ENCODE measurements at places on chromosomes 5 and 9. TPM values are rescaled to one million over a fixed set of nuclear protein-coding genes. Genes with fewer than 3 reads are reported as not detected.

The RANBP3L gene
- total RNA-seq: not detected

DNA sequence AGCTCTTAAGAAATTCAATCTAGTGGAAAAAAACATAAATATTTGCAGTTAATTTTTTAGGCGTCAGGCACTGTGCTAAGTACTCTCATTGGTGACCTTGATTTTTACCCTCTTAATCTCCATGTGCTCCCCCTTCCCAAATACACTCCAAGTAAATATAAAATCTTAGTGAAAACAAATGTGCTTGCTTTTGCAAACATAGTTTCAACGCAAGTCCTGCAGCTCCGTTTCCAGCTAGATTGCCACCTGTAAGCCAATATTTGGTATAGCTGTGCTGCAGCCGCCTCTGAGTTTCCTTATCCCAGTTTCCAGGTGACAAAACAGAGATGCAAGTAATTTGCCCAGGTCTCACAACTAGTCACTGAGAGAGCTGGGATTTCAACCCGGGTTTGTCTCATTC, 1.9 kb upstream of the MTMR12 start:
- H3K36me3 ChIP-seq: no peaks in the 10 kb centered on the region
- H3K4me1 ChIP-seq: peaks cover 31% of the 10 kb centered on the region
- H3K27ac ChIP-seq: no peak overlapping the region

DNA sequence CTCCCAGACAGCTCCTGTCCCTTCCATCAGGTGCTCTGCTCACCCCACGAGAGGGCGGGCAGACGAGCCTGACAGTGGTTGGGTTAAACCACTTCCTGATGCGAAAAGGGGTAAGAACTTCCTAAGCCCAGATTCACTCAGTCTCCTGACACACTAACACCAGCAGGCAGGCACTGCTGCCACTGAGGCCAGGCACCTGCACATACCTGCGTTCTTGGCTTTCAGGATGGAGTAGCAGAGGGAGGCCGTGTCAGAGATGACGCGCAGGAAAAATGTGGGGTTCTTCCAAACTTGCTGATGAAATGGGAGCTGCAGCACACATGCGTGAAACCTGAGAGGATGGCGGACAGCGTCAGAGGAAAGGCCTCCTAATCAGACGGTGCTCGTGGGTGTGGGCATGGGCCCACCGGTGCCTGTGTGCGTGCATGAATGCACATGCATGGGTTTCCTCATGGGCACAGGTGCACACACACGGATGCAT, 29.9 kb downstream of the SLC6A18 start:
- H3K27ac ChIP-seq: no peak overlapping the region
- H3K36me3 ChIP-seq: no peaks in the 10 kb centered on the region
- peaks cover 23% of the 10 kb centered on the region for H3K4me1 ChIP-seq
- no peaks in the 10 kb centered on the region for H3K27me3 ChIP-seq
- peak; percentile 51 for DNase-seq

The SPINK7 gene
- not detected for total RNA-seq

- no peak for DNase-seq
- H3K36me3 ChIP-seq: no peaks in the 10 kb centered on the region
- no peak overlapping the region for H3K4me3 ChIP-seq
- H3K27ac ChIP-seq: no peak overlapping the region
- no peaks in the 10 kb centered on the region for H3K27me3 ChIP-seq
- H3K4me1 ChIP-seq: no peaks in the 10 kb centered on the region
Measured at GRCh38 chr5:152990649-152991048, 499.8 kb upstream of the GRIA1 start.

DNA sequence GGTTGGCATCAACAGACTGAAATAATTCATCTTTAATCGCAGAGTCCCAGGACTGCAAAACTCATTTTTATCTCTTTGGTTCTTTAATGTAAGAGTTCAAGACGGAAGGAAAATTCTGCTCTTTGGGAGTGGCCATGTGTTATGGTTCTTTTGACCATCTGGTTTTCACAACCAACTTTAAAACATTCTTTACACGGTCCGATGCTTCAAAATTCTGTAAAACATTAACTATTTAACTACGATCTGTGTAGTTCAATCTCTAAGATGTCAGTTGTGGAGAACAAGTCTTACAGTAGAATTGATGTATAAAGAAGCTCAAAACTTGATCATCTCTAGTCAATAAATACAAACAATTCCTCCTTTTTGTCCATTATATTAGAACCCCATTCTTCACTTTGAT, 83.0 kb downstream of the CMYA5 start:
- no peak overlapping the region for H3K27ac ChIP-seq
- no peak for DNase-seq
- no peaks in the 10 kb centered on the region for H3K36me3 ChIP-seq
- H3K4me1 ChIP-seq: no peaks in the 10 kb centered on the region
- no peaks in the 10 kb centered on the region for H3K27me3 ChIP-seq

- no peaks in the 10 kb centered on the region for H3K36me3 ChIP-seq
- H3K27ac ChIP-seq: no peak overlapping the region
- no peak for DNase-seq
- no peak overlapping the region for H3K4me3 ChIP-seq
- H3K4me1 ChIP-seq: peaks cover 10% of the 10 kb centered on the region
Measured at GRCh38 chr9:123309611-123310010, 41.2 kb upstream of the STRBP start.

The FREM1 gene
- total RNA-seq: 0.27 TPM

DNA sequence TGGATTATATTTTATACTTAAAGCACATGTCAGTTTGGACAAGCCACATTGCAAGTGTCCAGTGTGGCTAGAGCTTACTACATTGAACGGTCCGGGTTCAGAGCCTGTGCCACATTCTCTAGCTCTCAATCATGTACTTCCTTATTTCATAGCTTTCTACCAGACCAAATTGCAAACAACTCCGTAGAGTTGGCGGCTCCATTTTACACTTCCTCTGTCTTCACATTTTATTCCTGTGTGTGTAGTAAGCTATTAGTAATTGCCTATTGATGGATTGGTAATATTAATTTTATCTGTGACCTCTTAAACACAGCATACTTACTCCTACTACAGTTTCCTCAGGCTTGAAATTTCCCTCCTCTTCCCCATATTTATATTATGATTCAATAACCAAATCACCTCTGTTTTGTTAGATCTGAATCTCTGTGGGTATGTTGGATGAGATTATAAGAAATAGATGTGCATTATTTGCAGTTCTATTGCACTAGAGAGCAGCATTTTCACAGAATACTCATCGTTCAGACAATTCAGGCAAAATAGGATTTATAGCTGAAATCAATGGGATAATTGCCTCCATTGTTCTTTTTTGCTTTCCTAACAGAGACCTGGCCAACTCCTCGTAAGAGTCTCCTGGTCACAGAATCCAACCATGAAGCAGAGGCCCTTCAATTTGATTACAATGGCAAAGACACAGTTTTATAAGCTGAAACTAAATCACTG, 29.0 kb upstream of the C9orf72 start:
- H3K27me3 ChIP-seq: no peaks in the 10 kb centered on the region
- no peak overlapping the region for H3K27ac ChIP-seq
- H3K4me1 ChIP-seq: no peaks in the 10 kb centered on the region
- no peak overlapping the region for H3K4me3 ChIP-seq

DNA sequence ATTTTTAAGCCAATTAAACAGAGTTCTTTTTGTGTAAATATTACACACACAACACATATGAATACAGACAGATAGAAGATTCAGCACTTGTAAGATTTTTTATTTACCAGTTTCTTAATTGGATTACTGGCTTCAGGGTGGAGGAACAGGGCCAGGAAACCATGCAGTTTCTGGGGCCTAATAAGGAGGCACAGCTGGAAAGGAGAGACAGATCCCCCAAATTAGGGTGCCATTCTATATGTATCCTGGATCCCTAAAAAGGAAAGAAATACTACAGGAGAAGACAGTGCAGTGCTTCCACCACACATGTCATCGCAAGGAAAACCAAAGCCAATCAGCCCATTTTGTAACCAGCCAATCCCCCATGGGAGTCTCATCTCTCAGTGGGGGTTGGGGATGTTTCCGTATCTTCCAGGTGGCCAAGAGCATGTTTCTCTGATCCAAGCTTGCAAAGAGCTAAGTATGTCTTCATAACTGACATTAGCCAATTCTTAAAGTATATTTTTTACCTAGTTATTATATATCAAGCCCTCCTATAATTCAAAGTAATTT, 15.8 kb upstream of the ABO start:
- no peak overlapping the region for H3K4me3 ChIP-seq
- no peak for DNase-seq
- no peaks in the 10 kb centered on the region for H3K36me3 ChIP-seq
- no peaks in the 10 kb centered on the region for H3K4me1 ChIP-seq
- H3K27ac ChIP-seq: no peak overlapping the region
- H3K27me3 ChIP-seq: peaks cover 16% of the 10 kb centered on the region

The SLC36A2 gene
- not detected for total RNA-seq

GRCh38 chr5:35461530-35461929, 156.1 kb upstream of the SPEF2 start:
- no peak for DNase-seq
- H3K36me3 ChIP-seq: no peaks in the 10 kb centered on the region
- H3K27ac ChIP-seq: no peak overlapping the region
- no peaks in the 10 kb centered on the region for H3K4me1 ChIP-seq
- H3K27me3 ChIP-seq: no peaks in the 10 kb centered on the region
- no peak overlapping the region for H3K4me3 ChIP-seq

All from CD4-positive, alpha-beta T cell (primary cell).